Right kidney (tissue), 9 donors: ENCODE measurements at places on chromosomes 7 and 10.

DNA sequence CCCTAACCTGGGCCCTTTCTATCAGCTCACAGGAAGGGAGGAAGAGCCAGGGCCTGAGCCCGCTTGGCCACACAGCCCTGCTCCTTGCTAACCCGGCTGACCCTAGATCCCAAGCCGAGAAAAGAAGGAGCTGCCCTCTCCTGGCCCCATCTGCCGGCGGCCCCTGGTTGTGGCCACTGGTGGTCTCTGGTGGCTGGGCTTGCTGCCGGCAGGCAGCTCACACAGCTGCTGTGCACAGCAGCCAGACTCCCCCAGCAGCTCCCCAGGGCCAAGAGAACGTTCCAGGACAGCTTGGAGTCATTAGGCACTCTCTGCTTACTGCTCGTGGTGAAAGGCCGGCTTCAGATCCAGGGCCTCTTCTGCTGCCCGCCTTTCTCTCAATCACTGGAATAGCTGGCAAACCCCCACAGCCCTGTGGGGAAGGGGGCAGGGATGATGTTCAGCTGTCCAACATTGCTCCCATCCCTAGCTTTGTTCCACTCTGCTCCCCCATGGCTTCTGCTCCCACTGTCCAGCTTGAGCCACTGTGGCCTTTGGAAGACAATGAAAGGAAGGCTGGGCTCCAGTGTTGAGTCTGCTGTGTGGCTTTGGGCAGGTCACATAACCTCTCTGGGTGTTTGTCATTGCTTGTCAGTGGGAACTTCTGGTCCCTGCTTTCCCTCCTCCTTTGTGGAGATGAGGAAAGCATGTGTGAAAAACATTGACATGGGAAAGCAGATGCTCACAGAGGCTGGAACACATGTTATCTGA is 35.4 kb upstream of the COL13A1 start:
- DNase-seq: no peak

GRCh38 chr10:7857262-7857661 is 39.0 kb downstream of the TAF3 start:
- DNase-seq: peak; percentile 28

DNA sequence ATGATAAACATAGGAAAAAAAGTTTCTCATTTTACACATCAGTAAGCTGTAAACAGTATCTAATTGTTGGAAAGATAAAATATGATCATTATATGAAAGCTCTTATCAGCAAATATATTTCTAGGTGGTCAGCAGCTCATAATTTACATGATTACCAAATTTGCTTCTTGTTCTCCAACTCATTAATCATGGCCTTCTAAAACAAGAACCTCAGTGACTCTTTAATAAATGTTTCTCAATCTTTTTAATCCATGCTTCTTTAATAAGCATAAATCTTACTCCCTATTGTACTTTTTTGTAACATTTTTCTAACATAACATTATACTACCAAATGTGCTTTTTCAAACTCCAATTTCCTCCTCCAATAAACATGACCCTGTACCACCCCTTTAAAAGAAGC is 5.9 kb downstream of the ITGB1 start:
- no peak for DNase-seq

GRCh38 chr7:69864274-69864673 is 266.0 kb downstream of the AUTS2 start:
- no peak for DNase-seq

GRCh38 chr7:75687246-75688088 is 51.3 kb downstream of the HIP1 start:
- DNase-seq: no peak

DNA sequence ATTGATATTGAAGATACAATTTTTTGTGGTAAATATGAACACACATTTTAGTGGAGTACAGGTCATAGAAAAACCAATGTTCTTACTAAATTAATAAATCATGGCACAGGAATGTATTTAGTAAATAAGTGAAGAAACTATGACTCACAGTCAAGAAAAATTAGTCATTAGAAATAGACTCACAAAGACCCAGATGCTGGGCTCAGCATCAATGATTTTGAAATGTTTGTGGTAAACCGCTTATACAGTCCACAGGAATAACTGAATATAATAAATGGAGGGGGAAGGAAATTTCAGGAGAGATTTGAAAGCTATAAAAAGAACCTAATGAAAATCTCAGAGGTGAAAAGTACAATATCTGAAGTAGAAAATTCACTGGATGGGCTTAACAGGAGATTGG is 138.3 kb upstream of the ADCY1 start:
- no peak for DNase-seq

DNA sequence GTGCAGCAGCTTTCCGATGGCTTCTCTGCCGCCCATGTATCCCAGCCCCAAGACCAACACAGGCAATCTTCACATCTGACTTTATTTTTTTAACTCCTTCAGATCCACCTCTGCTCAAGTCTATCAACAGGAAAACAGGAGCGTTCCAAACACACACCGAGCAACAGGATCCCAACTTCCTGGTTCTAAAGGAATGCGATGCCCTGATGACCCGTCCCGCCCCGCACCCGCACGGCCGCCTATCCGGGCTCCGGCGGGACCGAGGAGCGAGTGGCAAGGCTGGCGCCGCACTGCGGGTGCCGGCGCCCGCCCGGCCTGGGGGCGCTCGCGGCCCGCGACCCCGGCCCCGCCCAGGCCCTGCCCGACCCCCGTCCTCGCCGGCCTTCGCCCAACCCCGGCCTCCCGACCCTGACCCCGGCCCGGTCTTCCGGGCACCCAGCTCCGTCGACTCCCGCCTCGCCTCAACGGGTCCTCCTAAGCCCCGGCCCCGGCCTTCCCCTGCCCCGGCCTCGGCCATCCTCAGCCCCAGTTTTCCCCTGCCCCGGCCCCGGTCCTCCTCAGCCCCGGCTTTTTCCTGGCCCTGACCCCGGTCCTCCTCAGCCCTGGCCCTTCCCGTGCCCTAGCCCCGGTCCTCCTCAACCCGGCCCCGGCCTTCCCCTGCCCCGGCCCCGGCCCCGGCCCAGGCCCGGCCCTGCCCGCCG is 730 bp downstream of the LARP4B start:
- peak; percentile 53 for DNase-seq

GRCh38 chr7:11448323-11448722 is 383.7 kb downstream of the THSD7A start:
- no peak for DNase-seq

GRCh38 chr7:51158742-51159445 is 157.7 kb downstream of the COBL start:
- DNase-seq: peak; percentile 27

GRCh38 chr10:24360282-24361127 is 151.6 kb downstream of the KIAA1217 start:
- DNase-seq: peak; percentile 57

GRCh38 chr7:131935180-131935579 is 378.8 kb upstream of the PODXL start:
- no peak for DNase-seq

DNA sequence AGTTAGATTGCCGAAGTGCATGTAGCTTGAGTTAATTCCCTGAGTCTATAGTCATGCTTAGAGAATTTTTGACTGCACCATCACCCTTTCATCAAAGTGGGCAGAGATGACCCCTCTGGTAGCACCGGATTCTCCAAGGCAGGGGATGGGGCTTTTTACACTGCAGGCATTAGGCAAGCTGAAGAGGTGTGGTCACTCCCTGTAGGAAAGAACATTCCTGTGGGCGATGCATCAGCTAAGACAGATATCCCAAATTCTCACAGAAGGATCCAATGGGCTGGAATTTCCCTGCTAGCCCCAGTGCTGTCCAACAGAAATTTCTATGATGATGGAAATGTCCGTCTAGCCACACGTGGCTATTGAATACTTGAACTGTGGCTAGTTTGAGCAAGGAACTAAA is 118.2 kb downstream of the ADAM12 start:
- DNase-seq: no peak

GRCh38 chr7:33550363-33550762 is 355.0 kb upstream of the BMPER start:
- no peak for DNase-seq

DNA sequence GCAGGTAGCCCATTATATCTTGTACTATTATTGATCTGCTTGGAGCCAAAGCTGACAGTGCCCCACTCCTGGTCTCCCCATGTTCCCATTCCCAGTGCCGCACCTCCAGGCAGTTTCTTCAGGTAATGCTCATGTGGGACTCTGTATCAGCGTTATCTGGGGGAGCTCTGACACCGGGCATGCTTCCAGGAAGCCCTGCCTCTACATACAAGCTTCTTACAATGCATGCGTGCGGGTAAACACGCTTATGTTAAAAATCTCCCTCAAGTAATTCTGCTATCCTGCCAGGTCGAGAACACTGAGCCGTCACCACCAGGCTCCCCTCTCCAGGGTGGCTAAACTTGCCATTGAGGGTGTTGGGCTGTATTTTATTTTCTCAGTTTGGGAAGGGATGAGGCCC is 61.6 kb upstream of the LBX1 start:
- DNase-seq: no peak

DNA sequence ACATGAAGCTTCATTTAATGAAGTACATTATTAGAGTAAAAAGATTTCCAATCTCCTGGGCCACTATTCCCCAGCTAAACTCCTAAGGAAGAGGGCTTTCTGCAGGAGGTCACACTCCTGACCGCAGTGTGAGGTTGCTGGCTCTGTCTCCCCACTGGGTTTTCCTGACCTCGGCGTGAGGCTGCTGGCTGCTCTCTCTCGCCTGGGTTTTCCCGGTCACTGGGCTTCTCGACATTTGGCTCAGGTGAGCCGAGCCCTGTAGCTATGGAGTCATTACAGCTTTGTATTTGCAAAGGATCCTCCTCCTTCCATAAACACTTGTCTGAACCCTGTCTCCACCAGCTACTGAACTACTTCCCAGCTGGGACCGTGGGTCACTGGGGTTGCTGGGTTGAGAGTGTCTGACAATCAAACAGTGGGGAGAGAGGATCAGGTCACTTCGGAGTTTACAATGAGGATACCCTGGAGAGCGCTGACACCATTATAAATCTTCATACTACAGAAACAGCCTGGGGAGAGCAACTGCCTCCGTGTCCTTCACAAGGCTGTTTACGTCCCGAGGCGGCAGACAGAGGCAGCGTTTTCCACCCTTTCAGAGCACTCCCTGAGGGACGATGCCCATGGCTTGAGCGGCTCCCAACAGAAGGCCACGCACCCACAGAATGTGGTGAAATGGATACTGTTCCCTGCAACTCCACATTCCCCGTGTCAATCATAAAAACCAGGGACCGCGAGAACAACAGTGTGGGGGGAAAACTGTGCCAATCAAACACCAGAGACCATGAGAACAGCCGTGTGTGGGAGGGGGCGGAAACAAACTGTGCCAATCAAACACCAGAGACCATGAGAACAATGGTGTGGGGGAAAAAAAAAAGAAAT is 226.2 kb downstream of the ZMYND11 start:
- DNase-seq: peak; percentile 45

GRCh38 chr10:88125766-88126165 is 262.3 kb downstream of the PTEN start:
- DNase-seq: no peak

DNA sequence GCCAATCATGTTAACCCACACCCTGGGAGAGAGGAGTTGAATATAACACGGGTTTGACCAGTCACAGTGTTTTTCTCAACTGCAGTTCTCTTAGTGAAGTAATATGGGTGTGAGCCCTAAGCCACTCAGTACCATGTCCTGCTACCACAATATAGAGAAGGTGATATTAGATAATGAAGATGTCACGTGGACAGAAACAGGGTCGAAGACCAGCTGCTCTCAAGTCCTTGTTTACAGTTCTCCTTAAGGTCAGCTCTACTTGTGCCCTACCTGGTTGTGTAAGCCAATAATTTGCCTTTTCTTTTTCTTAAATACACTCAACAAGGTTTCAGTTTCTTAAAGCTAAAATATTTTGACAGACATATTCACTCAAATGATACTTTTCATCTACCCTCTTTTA is 128.3 kb upstream of the POT1 start:
- no peak for DNase-seq

DNA sequence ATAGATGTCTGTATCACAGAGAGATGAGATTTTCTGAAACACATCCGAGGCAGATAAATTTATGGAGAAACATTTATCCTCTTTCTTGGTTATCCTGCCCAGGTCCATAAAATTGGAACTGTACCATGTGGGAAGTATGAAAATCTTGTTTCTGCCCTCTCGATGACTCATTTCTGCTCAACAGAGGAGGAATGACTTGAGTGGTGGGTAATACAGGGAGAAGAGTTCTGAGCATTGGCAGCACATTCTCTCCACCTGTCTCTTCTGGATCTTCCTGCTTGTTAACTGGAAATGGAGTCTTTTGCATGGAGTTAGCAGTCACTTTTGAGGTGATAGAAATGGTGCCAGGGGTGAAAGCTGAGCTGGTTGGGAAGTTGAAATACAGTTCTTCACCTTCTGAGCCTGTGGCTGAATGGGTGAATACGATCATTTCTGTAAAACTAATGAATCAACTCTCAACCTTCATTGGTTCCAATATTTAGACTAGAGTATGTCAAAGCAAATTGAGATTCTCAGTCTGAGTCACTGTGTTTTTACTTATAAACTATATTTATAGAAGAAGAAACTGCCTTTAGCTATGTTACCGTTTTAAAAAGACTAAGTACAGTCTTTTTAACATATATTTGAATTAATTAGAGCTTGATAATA is 945.5 kb downstream of the SORCS3 start:
- DNase-seq: no peak

DNA sequence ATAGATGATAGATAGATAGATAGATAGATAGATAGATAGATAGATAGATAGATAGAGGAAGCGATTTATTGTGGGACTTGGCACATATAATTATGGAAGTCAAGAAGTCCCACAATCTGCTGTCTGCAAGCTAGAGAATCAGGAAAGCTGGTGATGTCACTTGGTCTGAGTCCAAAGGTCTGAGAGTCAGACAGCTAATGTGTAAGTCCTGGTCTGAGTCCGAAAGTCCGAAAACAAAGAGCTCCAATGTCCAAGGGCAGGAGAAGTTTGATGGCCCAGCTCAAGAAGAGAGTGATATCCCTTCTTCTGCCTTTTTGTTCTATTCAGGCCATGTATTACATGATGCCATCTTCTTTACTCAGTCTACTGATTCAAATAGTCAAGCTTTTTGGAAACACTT is 53.8 kb upstream of the TCF7L2 start:
- DNase-seq: no peak

GRCh38 chr7:54839575-54840213 is 80.7 kb upstream of the SEC61G start:
- no peak for DNase-seq

DNA sequence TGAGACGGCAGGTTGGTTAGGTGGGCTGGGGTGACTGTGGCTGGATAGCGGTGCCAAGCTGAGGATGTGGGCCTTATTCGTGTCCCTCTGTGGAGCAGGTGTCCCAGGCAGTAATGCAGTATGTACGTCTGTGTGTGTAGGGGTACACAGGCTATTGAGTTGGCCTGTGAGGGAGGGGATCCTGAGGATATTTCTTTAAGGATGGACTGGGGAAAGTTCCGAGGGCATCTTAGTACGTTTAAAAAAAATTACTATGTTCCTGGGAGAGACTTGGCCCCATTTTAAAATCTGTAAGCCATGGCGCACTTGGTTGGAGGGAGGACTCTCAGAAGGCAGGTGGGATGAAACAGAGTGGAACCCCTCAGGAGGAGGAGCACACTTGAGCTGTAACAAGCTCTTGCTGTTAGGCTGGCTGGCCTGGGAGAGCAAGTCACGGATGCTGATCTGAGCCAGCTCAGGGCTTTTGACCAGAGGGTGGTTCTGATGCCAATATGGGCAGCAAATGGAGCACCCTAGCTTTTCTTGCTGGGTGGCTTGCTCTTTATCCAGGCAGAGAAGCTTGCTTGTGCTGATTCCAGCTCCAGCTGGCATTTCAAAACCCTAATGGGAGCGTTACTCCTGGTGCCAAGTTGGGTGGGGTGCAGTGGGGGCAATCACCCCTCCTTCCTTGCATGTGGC is 765 bp downstream of the WBP1L start:
- peak; percentile 56 for DNase-seq

- DNase-seq: peak; percentile 82
Observed at GRCh38 chr7:92246360-92247101, 757 bp downstream of the ANKIB1 start.
